NCI-H524 (cell line): ENCODE measurements at places on chromosomes 7 and 10.

GRCh38 chr7:29881724-29882123 is 75.4 kb downstream of the WIPF3 start:
- no peak for DNase-seq

DNA sequence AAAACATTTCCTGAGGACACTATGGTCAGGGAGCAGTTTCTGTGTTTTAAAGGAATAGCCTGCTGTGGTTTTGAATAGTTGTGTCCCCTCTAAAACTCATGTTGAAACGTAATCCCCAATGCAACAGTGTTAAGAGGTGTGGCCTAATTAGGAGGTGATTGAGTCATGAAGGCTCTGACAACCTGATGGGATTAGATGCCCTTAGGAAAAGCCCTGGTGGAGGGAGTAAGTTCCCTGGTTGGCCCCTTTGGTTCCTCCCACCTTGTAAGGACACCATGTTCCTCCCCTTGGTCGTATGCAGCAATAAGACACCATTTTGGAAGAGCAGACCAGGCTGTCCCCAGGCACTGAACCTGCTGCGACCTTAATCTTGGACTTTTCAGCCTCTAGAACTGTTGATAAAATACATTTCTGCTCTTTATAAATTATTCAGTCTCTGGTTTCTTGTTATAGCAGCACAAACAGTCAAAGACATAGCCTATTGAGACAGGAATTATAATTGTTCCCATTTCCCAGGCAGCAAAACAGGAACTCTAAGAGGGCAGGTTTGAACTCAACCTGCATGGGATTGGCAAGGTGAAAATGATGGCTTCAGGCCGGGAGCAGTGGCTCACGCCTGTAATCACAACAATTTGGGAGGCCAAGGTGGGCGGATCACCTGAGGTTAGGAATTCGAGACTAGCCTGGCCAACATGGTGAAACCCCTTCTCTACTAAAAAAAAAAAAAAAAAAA is 20.5 kb upstream of the TNS3 start:
- no peak for DNase-seq

DNA sequence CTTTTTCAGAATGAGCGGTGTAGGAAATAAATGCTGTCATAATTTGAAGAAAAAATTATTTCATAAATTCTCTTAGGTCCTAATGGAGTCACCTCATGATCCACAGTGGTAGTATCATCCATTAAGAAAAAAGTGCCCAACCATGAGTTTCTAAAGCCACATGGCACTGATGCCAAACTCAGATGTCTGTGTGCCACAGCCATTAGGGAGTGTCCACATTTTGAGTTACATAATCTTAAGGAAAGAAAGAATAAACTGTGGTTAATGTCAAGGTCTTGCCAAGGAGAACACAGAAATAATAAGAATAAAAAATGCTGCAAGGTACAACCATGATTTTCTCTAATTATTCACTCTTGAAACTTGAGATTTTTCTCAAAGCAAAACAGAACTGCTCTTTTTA is 1101.8 kb downstream of the SORCS3 start:
- no peak for DNase-seq

GRCh38 chr7:33511778-33512177 is 382.4 kb downstream of the BBS9 start:
- no peak for DNase-seq

DNA sequence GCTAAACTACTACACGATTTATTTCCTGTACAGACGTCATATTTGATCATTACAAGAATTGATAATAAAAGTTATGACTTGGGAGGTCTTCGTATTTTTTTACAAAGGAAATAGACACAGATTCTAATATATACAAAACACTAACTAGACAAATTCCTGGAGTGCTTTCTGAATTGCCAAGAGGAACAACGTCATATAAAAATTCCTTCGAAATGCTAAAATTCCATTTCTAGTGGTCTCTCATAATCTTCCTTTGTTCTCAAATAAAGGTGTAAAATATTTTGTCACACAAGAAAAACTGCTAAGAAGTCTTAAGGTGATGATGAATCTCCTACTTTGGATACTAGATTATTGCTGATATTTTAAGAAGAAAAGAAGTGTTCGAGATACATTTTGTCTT is 85.4 kb downstream of the CDK6 start:
- DNase-seq: no peak

- DNase-seq: no peak
These were observed 45.7 kb downstream of the CXCL12 start for GRCh38 chr10:44339218-44339617.

GRCh38 chr10:56646329-56647111 is 285.5 kb upstream of the ZWINT start:
- DNase-seq: no peak

GRCh38 chr7:9863545-9863944 is 1110.1 kb upstream of the PHF14 start:
- DNase-seq: no peak

- no peak for DNase-seq
These were observed 47.6 kb downstream of the OSBPL3 start for GRCh38 chr7:24932389-24932788.

DNA sequence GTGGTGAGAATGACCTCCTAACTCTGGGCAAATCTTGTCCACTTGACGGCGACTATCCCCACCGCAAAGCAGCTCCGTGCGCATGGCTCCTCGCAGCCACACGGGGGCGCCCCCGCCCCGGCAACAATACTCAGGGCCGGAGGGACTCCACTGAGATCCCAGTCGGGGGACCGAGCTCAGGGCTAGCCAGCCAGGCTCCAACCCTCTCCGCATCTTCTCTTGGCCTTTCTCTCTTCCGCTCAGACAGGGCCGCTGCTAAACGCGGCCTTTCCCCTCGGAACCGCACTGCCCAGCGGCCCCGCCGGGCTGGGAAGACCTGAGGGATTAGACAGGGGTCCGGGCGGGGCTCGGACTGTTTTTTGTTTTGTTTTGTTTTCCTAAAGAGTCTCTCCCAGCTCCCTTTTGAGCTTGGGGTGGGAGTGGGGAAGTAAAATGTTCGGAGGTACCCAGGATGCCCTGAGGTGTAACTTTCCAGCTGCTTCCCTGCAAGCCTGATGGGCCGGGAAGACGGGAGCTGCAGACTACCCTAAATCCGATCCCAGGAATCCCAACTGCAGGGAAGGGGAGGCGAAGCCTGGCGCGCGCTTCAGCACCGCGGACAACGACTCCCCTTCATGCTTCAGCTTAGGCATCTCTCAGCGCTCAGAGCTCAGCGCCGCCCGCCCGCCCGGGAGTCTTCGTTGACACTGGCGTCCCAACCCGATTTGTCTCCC is 2.7 kb downstream of the KCNIP2 start:
- DNase-seq: no peak

DNA sequence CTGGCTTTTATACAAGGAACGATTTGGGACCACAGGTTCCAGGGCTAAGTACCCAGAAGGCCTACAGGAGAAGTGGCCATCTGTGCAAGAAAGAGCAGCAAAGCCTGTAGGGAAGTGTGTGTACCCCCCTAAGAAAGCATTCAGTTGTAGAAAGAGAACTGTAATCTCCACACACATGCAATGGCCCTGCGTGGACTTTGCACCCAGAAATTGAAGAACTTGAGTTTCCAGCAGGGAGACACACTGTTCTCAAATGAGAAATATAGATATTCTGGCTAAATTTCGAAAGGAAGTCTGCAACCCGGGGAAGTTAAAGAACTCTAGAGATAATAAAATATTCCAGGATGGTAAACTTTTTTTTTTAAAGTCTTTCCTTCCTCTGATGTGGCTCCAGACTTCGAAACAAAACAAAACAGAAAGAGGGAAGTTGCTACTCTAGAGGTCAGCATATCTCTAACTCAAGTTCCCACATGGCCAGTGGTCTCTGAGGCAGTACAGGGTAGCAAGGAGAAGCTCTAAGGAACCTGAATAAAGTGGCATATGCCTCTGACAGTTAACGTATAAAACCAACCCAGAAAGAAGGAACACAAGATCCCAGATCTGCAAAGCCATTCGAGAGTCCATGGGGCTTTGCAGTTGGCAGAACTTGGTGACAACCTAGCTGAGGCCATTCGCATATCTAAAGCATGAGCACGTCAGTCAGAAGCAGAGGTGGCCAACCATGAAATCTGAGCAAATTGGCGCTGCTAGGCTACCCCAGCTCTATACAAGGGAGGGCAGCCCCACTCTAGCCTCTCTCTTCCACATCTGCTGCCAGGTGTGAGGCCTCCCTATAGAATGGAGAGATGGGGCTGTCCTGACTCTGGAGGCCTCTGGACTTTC is 56.6 kb downstream of the ELMO1 start:
- no peak for DNase-seq

GRCh38 chr7:106313966-106314365 is 29.2 kb upstream of the NAMPT start:
- DNase-seq: no peak
